Stimulated activated CD8-positive, alpha-beta memory T cell treated with anti-CD3 and anti-CD28 coated beads, Interleukin-7, amount 100 ng/mL, for 1 hour (primary cell): ENCODE measurements at places on chromosomes 3 and 15.

- DNase-seq = no peak
These were observed 28.8 kb downstream of the WNT5A start for GRCh38 chr3:55458181-55458790.

DNA sequence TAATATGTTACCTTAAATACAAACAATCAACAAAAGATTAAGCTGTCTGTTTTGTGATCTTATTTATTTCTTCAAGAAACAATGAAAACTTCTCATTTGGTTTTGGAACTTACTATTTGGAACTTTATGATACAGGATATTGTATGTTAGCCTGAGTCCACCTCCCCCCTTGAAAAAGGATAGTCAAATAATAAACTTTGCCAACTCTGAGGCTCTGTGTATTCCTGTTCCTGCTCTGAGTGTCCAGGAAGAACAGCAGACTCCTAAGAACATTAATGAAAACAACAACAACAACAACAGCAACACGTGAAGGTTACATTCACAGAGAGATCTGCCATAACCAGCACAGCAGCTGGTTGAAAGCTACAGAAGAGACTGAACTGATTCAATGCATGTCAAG lies 108.1 kb upstream of the AADACL2 start:
- DNase-seq = no peak

GRCh38 chr3:112637700-112638099 lies 3.2 kb downstream of the CCDC80 start:
- no peak for DNase-seq

DNA sequence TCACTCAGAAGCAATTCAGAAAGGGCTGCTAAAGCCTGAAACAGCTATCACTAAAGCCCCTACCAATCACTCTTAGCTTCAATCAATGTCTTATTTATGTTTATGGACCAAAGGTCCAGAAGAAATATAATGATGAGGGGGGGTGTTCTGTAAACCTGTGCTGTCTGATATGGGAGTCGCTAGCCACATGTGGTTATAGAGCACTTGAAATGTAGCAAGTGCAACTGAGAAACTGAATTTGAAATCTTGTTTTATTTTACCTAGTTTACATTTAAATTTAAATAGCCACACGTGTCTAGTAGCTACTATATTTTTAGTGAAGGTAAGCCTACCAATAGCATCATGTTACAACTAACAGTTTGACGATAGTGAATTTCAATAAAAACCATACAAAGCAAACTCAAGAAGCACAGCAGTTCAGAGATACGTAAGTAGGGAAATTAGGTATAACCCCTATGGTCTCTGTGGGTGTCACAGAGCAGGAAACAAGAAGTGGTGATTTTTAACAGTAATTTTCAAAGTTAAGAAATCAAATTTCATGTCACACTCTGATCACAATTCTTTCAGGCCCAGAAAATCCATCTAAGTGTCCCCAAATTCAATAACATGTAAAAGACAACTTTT lies 3.6 kb downstream of the POU1F1 start:
- no peak for DNase-seq

DNA sequence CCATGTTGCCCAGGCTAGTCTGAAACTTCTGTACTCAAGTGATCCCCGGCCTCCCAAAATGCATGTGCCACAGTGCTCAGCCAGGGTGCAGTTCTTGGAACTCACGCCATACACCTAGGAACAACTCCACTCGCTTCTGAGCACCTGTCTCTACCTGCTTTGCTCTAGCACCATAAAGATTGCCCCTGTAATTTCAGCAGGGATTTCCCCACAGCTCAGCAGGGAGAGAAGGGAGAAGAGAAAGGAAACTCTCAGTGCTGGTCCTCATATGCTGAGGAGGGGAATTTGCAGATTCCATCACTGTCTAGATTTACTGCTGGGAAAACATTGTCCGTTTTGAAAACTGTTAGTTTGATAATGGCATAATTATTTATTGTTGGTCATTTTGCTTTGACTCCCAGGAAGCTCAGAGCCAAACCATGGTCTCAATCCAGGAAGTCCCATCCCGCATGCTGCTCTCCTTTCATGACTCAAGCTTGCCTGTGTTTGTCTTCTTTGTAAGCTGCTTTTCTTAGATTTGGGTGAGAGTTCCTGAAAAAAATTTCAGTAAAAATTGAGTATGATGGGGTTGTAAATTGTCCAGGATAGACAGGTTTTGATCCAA lies 24.2 kb downstream of the TRIM71 start:
- DNase-seq = no peak

GRCh38 chr3:79140708-79141107 lies 627.1 kb downstream of the ROBO1 start:
- DNase-seq = no peak
